ENCODE measurements at places on chromosomes 11 and 22.

- peak; percentile 17 for DNase-seq
These were observed 3.2 kb downstream of the ARVCF start for GRCh38 chr22:20013382-20013871.

- DNase-seq = no peak
These were observed 1100.9 kb downstream of the DLG2 start for GRCh38 chr11:84526250-84526649.

- DNase-seq = no peak
These were observed 67.0 kb upstream of the RASSF10 start for GRCh38 chr11:12942157-12942556.

GRCh38 chr11:945986-946385, 20.3 kb downstream of the AP2A2 start:
- DNase-seq = no peak

DNA sequence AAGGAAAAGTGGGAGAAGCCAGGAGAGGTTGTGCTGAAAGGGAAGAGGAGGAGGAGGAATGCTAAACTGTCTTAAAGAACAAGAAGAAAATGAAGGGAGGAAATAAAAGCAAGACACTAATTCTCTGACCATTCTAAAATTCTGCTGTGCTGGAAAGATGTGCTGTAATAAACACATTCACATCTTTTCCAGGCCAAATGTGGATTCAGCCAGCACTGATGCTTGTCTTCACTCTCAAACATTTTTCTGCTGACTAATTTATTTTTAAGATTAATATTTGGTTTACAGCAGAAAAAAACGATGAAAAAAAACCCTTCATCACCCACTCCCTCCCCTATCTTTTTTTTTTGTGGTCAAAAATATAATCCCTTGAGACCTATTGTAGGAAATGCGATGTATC, 223.6 kb downstream of the SWAP70 start:
- DNase-seq = no peak

DNA sequence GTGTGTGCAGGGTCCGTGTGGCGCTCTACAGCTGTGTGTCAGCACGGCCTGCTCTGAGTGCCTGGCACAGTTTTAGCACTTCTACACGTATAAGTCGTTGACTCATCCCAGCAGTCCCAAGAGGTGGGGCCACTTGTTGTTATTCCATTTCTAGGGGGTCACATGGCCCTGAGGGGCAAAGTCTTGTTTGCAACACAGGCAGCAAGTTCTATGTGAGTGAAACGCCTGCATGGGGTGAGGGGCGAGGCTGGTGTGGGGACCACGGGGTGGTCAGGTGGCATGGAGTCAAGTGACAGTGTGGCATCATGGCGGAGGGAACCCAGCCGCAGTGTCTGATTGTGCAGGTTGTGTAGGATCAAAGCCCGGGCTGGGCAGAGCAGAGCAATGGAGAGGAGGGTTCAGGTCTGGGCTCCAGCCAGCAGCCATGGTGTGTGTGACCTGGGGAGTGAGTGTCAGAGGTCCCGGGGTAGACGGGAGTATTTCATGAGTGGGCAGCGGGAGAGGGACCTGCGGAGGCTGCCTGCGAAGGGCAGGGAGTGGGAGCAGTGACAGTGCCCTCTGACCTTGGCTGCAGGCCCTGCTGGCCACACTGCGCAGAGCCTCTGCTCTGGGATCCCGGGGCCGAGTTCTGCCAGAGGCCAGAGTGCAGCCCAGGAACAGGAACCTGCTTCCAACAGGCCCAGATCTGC, 27.9 kb downstream of the SHANK3 start:
- DNase-seq = no peak

- DNase-seq = no peak
These were observed 36.2 kb upstream of the KRTAP5-7 start for GRCh38 chr11:71490731-71491390.

DNA sequence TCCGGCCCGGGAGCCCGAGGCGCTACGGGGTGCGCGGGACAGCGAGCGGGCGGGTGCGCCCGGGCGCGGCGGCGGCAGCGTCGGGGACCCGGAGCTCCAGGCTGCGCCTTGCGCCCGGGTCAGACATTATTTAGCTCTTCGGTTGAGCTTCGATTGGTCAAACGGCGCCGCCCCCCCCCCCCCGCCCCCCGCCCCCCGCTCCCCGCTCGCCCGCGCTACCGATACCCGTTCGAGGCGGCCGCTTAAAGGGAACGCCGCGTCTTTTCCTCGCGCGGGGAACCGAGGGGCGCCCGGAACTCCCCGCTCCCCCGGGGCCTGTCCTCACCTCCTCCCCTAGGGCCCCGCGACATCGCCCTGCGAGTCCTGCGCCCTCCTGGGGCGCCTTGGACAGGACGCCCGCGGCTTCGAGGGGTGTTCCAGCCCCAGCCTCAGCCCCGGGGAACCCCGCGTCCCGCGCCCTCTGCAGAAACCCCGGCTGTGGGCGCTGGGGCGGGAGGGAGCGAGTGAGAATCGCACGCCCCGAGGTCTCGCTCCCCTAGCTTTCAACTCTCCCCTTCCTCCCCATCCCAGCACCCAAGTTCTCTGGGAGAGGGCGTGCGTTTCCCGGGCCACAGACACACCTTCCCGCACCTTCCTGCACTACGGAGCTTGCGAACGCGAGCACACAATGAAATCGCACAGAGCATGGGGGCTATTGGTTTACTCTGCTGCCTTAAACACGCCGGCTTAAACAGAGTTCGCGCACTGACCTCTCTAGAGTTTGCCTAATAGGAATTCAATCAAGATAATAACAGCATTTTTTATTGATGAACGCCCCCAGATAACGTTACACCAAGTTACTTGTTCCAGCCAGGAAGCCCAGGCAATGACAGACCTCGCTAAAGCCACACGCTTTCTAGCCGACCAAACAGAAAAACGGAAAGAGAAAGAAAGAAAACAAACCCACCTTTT, at the start of gene BDNF:
Gene BDNF (minus strand): TSS at position 105 of the 951 bp plus-strand sequence. CDS start 41,891 bp downstream, outside the sequence.
- no peak for DNase-seq

- no peak for DNase-seq
These were observed 12.3 kb downstream of the SMPD1 start for GRCh38 chr11:6402561-6402981.

DNA sequence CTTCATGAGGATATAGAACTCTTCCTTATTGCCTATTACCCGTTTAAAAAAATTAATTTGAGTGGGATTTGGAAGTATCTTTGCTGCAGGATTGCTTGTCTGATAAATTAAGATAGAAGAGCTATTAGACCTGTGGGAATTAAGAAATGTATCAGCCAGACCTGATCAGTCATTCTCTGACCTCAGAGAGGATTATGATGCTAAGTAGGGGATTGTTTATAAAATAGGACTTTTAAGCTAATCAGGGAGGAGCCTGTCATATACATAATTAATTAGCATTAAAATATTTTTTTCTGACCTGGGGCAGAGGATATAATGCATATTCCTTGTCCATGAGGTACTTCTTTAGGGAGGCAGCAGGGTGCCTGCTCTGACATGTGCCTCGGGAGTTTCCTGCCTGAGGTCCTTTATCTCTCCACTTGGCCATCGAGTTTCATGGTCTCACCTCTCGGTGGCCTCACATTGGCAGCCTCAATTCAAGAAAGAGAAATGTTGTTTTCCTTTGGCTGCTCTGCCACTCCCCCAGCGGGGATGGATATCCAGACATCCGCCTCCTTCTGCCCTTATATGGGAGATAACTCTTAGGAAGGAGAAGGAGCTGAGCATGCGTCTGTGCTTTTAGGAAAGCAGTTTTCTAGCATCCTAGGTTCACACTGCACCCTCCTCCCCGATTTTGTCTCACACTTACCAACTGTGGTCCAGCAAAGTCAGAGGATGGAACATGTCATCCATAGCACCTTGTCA, 41.1 kb downstream of the DIXDC1 start:
- DNase-seq = no peak

GRCh38 chr11:24356501-24356900, 140.4 kb upstream of the LUZP2 start:
- no peak for DNase-seq

DNA sequence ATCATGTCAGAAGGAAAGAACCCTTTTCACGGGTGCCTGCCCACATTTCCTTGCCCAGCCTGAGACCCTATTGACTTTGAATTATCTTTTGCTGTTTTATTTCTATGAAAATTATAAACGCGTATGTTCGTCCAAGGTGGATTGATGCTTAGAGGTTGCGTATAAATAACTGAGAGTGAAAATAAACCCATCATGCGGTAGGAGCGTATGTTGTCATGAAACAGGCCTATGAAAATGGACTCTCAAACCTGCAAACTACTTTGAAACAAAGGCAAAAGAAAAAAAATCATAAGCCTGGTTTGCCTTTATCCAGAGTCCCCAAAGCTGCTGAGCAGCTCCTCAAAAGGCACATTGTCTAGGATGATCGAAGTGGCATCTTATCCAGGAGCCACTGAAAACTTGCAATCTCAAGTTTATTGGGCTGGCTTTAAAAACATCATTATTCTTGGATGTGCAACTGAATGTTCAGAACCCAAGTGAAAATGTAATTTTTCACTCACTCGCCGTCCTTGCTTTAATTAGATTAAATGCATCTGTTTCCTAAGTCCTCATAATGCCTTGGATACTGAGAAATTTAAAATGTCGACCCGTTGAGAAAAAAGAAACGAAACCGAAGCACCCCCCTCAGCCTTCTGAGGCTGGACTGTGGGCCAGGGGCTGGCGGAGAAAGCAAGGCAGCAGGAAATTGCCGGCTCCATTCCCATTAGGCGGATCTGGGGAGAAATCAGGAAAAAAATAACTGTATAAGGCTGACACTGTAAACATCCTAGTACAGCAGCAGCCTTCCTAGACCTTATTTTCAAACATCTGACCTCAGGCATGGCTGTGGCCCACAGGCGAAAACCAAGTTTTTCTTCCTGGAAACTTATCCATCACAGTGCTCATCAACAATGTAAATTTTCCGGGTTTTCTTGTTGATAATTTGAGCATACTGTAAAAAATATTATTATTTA, 82.9 kb upstream of the PPARA start:
- DNase-seq = peak; percentile 81

DNA sequence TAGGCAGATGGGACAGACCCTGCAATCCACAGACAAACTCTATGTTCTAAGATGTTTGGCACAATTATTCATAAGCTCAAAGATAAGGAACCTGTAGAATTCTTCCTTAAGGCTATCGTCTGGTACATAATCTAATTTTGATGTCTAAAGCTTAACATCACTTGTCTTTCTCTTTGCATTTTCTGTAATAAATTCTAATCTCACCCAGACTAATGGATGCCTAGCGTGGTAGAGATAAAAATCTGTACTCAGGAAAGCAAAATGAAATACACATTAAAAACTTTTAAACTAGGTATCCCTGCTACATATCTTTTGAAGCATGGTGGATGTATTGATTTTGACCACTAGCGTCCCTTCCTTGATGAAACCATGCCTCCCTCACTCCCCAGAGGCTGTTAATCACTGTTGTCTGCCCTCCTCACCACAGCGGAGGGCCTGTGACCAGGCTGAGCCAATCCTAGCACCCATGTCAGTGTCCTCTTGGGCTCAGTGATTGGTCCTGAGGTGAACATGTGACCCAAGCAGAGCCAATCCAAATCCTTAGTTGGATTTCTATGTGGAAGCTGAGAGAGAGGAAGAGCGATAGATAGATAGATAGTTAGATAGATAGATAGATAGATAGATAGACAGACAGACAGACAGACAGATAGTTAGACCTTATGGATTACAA, 82.2 kb upstream of the GRK3 start:
- peak; percentile 40 for DNase-seq

DNA sequence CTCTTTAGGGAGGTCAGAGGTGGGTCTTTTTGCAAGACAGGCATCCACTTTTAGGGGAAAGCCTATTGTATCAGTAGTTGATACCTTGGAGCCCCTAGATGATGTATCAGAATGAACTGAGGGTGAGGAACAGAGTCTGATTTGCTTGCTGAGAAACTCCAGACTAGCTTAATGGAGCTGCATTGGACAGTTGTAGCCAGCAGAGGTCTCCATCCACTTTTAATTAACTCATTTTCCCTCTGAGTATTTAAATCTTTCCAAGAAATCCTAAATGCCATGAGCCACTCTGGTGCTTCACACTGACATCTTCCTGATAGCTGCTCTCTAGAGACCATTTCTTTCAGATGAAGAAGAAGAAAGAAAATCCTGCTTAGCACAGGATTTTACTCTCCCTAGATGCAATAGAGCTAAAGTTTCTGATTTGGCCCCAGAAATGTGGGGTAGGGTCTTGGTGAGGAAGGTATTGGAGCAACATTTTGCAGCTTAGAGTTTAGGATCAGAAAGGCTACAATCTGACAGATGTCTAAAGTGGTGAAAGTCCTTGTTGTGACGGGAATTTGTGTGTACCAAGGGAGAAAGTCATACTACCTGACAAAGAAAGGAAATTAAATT, 38.0 kb downstream of the EXT2 start:
- DNase-seq = peak; percentile 13

GRCh38 chr11:72208281-72208680, 8.3 kb upstream of the FOLR2 start:
- DNase-seq = no peak

GRCh38 chr22:48758881-48759875, 1068.5 kb downstream of the BRD1 start:
- no peak for DNase-seq

GRCh38 chr11:60165951-60166350, 16.9 kb downstream of the MS4A6A start:
- no peak for DNase-seq

DNA sequence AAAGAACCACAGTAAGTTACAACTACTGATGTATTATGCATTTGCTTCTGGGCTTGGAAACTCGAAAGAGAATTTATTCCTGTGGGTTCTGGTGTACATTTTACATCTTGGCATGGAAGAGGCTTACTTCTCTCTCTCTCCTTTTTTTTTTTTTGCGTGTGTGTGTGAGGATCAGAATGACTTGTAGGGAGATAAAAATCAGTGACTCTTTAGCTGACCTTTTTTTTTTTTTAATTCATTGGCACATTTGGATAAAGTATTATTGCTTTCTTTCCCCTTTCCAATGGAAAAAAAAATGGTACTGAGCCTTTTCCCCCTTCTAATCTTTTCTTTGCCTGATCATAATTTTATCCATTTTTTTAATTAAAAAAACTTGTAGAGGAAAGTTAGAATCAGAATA, 43.5 kb downstream of the EXT2 start:
- no peak for DNase-seq

DNA sequence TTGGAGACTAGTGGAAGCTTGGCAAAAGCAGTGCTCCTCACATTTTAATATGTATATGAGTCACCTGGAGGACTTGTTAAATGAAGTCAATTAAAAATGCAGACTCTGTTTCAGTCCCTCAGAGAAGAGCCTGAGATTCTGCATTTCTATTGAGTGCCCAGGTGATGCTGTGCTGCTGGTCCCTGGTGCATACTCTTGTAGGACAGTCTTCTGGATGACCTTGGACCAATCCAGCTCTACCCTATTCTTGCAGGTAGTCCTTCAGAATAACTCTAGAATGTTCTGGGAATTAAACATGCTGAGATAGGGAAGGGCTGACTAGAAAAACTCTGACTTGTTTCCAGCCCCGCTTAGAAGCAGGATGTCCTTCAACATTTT, 115.9 kb downstream of the CASP12 start:
- no peak for DNase-seq

Data from NCI-H1694 treated with DMSO at 0.1 percent for 48 hours (cell line).